ENCODE measurements at places on chromosomes 2 and 18. TPM values are rescaled to one million over a fixed set of nuclear protein-coding genes. Genes with fewer than 3 reads are reported as not detected.

Gene CERKL
- 2.6 TPM for total RNA-seq

Gene ERFE
- 0.83 TPM for total RNA-seq

DNA sequence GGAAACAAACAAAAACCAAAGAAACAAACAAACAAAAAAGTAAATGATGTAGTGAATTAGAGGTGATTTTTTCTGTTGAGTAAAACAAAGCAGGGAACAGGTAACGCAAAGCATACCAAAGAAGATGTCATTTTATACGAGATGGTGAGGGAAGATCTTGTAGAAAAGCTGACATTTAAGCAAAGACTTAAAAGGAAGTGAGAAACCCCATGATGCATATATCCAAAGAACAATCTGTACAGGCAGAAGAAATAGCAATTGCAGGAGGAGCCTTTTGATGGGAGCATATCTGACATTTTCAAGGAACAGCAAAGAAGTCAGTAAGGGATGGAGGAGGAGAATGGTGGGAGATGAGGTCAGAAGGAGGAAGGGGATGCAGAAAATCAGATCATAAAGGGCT is 63.0 kb downstream of the KIDINS220 start:
- DNase-seq, result no peak
- H3K36me3 ChIP-seq, result no peaks in the 10 kb centered on the region
- H3K27me3 ChIP-seq, result no peaks in the 10 kb centered on the region
- H3K4me3 ChIP-seq, result no peak overlapping the region

- no peak overlapping the region for H3K27ac ChIP-seq
- no peak for DNase-seq
- H3K36me3 ChIP-seq, result no peaks in the 10 kb centered on the region
Observed at GRCh38 chr2:98550165-98550564, 58.1 kb downstream of the COA5 start.

- peaks cover 16% of the 10 kb centered on the region for H3K4me1 ChIP-seq
- no peak for DNase-seq
- H3K36me3 ChIP-seq, result no peaks in the 10 kb centered on the region
- peak overlapping the region; percentile 7 for H3K27ac ChIP-seq
- no peaks in the 10 kb centered on the region for H3K27me3 ChIP-seq
Observed at GRCh38 chr2:101763496-101764333, 66.2 kb downstream of the MAP4K4 start.

DNA sequence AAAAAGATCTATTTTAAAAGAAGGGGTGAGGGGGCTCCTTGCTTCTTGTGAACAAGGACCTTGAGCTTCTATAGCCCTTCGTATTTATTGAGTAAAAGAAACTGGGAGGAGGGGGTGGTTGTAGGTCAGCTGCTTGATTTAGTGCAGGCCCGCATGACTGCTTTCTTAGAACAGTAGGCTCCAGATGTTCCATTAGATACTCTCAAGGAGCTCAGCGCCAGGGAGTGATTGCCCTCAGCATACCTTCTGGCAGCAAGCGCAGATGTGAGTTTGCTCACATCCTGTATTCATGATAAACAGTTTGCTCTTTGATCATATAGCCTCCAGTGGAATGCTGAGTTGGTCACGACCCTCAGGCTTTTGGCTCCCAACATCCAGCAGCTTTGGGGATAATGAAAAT is 108.9 kb upstream of the XPO1 start:
- no peak overlapping the region for H3K4me3 ChIP-seq

- H3K4me3 ChIP-seq, result no peak overlapping the region
- H3K36me3 ChIP-seq, result no peaks in the 10 kb centered on the region
- no peaks in the 10 kb centered on the region for H3K27me3 ChIP-seq
- no peak for DNase-seq
- H3K27ac ChIP-seq, result no peak overlapping the region
Observed at GRCh38 chr2:230441227-230441897, 25.4 kb downstream of the SP100 start.

GRCh38 chr2:95351598-95351915 is 51.0 kb upstream of the FAHD2A start:
- DNase-seq, result peak; percentile 0
- H3K4me3 ChIP-seq, result no peak overlapping the region
- H3K4me1 ChIP-seq, result no peaks in the 10 kb centered on the region
- H3K27ac ChIP-seq, result no peak overlapping the region
- no peaks in the 10 kb centered on the region for H3K27me3 ChIP-seq
- H3K36me3 ChIP-seq, result no peaks in the 10 kb centered on the region

DNA sequence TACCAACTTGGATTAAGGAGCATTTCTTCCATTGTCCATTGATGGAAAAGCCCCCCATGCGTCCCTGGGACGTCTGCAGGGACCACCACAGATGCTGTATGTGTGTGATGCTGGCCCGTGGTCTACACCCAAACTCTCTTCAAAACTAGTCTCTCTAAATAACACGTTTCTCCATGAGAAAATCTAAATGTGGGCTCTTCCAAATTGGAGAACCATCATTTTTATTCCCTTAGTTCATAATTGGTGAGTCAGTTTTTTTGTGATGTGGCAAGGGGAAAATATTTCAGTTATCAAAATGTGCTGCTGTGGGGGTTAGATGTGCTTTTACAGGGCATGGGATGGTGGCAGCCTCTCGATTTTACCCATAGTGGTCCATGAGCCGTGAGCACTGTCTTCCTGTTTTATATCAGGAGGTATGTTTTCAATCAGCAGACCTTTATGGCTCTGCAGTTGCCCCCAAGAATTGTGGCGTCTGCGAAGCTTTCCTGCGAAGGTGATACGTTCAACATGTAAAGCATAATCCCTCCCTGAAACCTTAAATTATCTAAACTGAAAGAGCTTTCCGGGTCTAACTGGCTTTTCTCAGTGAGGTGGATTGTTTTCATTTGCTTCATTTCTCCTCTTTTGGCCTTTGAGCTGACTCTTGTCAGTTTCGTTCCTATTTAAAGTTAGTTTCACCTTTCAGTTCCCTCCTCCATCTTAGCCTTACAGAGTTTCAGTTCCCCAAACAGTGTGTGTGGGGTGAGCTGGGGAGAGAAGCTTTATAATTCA is 78.4 kb downstream of the SETBP1 start:
- no peak overlapping the region for H3K4me3 ChIP-seq
- H3K4me1 ChIP-seq, result no peaks in the 10 kb centered on the region
- DNase-seq, result no peak
- peak overlapping the region; percentile 78 for H3K27ac ChIP-seq
- H3K27me3 ChIP-seq, result no peaks in the 10 kb centered on the region

DNA sequence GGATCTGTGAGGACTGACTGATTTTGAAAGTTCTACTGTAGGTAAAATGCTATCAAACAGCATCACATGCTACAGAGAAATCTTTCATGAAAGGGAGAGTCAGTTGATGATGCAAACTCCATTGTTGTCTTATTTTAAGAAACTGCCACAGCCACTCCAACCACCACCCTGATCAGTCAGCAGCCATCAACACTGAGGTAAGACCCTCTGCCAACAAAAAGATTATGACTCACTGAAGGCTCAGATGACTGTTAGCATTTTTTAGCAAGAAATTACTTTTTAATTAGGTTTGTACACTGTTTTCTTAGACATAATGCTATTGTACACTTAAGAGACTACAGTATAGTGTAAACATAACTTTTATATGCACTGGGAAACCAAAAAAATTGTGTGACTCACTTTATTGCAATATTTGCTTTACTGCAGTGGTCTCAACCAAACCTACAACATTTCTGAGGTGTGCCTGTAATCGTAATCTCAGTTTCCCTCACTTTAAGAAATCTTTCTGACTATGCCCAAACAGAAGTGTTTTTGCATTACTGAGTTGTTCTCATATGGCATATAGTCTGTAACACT is 42.8 kb downstream of the METTL8 start:
- no peaks in the 10 kb centered on the region for H3K27me3 ChIP-seq
- H3K4me3 ChIP-seq, result no peak overlapping the region
- H3K27ac ChIP-seq, result no peak overlapping the region
- no peak for DNase-seq
- no peaks in the 10 kb centered on the region for H3K36me3 ChIP-seq

DNA sequence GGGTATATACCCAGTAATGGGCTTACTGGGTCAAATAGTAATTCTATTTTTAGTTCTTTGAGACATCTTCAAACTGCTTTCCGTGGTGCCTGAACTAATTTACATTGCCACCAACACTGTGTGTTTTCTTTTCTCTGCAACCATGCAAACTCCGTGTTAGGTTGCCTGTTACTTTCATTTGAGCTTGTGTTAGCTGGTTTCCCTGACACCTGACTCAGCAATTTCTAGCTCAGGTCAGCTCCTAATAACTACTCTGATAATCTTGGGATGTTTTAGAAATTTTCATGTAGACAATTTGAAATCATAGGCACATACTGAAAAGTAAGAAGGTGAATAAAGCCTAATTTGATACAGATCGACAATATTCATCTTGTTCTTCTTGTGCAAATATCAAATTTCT is 132.3 kb downstream of the ADCYAP1 start:
- no peak for DNase-seq
- H3K4me1 ChIP-seq, result no peaks in the 10 kb centered on the region

DNA sequence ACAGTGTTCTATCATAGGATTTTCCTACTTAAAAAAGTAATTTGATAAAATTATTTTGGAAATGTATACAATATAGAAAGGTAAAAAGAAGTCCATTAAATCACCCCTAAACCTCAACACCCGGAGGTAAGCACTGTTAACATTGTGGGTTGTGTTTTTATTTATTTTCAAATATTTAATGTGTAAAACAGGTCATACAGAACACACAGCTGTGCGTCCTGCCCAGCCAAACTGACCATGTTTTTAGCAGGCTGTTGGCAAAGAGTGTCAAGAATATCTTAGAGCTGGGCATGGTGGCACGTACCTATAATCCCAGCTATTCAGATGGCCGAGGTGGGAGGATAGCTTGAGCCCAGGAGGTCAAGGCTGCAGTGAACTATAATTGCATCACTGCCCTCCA is 78.8 kb upstream of the ZNF532 start:
- no peaks in the 10 kb centered on the region for H3K36me3 ChIP-seq
- H3K4me3 ChIP-seq, result no peak overlapping the region
- H3K27ac ChIP-seq, result no peak overlapping the region
- H3K27me3 ChIP-seq, result no peaks in the 10 kb centered on the region
- DNase-seq, result no peak

GRCh38 chr2:173359231-173359630 is 4.6 kb downstream of the CDCA7 start:
- no peaks in the 10 kb centered on the region for H3K36me3 ChIP-seq
- H3K27ac ChIP-seq, result no peak overlapping the region
- DNase-seq, result no peak
- peaks cover 4% of the 10 kb centered on the region for H3K27me3 ChIP-seq

GRCh38 chr2:1590596-1591460 is 153.5 kb downstream of the PXDN start:
- peak overlapping the region; percentile 68 for H3K27ac ChIP-seq
- no peak overlapping the region for H3K4me3 ChIP-seq
- H3K27me3 ChIP-seq, result no peaks in the 10 kb centered on the region

DNA sequence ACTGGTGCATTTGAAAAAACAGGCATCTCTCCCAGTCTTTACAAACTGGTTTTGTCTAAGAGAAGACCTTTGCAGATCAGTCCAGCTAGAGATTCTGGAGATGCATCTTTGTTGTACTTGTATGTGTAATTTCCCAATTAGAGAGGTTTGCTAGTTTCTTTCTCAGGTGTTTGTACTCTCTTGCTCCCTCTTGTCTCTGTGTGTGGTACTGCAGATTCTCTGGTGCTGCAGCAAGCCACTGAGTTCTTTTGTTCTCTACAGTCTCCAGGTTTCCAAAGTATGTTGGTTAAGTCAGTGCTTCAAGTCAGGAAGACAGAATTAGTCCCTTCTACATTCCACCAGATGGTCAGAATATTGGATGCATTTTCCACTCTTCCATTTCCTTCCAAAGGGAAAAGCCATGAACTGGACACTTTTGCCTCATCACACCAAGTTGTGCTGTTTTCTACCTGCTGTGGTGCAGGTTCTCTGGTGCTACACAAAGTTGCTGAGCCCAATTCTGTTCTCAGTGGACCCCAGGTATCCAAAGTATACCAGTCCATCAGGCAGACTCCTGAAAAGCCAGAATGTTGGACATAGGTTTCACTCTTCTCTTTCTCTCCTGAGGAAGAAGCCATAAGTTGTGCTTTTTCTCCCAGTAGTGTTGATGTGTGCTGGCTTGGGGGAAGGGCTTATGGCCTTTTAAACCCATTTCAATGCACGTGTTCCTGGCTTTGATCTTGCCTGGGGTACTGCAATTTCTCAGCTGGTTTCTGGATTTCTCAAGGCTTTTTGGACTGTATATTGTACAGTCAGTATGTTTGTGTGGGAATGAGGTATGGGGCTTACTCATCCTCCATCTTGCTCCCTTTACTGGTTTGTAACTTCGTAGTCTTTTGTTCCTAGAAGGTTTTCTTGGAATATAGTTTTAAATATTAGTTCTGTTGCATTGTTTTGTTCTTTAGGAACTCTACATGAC is 29.8 kb downstream of the EPC2 start:
- no peak for DNase-seq
- no peaks in the 10 kb centered on the region for H3K36me3 ChIP-seq
- no peaks in the 10 kb centered on the region for H3K27me3 ChIP-seq
- H3K4me3 ChIP-seq, result no peak overlapping the region
- no peaks in the 10 kb centered on the region for H3K4me1 ChIP-seq
- H3K27ac ChIP-seq, result no peak overlapping the region

All from uterus (tissue), 4 donors.